ENCODE measurements at places on chromosomes 12 and 14.

- DNase-seq = no peak
Observed at GRCh38 chr12:126347421-126347820, 1282.2 kb downstream of the AACS start.

GRCh38 chr12:92030618-92031017 lies 115.0 kb downstream of the BTG1 start:
- DNase-seq = no peak

- no peak for DNase-seq
Observed at GRCh38 chr12:60168441-60168840, 572.6 kb downstream of the SLC16A7 start.

DNA sequence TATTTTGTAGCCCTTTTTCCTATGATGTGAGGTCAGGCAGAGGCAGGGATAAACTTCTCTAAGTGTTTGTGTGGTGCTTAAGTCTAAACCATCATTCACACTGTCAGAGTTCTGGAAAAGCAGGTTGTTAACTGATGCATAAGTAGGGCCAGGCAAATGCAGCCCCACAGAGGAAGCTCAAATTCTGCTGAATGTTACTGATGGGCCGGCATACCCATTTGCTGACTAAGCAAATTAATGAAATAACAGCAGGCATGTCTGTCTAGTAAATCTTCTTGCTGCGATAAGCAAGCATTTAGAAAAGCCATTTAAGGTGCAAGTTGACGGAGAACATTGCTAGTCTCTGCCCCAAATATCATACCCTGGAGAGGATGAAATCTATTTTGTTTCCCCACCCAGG lies 523.2 kb upstream of the CCDC196 start:
- DNase-seq = no peak

- DNase-seq = no peak
Observed at GRCh38 chr14:103753774-103754173, 38.2 kb downstream of the ZFYVE21 start.

- DNase-seq = no peak
Observed at GRCh38 chr14:23984891-23985602, 3.7 kb upstream of the DHRS4L2 start.

DNA sequence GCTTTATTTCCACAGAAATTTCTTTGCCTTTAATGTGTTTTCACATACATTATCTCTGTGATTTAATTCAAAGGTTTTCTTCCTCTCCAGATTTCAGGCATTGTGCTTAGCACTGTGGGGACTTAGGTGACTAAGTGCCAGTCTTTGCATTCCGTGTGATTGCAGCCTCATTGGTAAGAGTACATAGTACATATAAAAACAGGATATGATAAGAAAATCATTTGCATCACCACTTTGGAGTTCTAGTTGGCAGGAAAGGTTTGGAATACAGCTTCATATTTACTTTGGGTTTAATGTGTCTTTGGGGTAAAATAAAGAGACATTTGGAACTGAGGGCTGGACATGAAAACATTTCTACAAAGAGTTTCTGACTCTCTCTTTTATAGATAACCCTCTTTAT lies 37.8 kb upstream of the C12orf75 start:
- no peak for DNase-seq
